Esophagus muscularis mucosa (tissue), 4 donors: ENCODE measurements at places on chromosomes 4 and X. TPM values are rescaled to one million over a fixed set of nuclear protein-coding genes. Genes with fewer than 3 reads are reported as not detected.

GRCh38 chr4:101186567-101187184, 160.7 kb downstream of the PPP3CA start:
- no peak overlapping the region for H3K4me3 ChIP-seq
- H3K27ac ChIP-seq, result no peak overlapping the region
- no peaks in the 10 kb centered on the region for H3K27me3 ChIP-seq
- DNase-seq, result no peak
- peaks cover 15% of the 10 kb centered on the region for H3K4me1 ChIP-seq
- no peaks in the 10 kb centered on the region for H3K36me3 ChIP-seq

DNA sequence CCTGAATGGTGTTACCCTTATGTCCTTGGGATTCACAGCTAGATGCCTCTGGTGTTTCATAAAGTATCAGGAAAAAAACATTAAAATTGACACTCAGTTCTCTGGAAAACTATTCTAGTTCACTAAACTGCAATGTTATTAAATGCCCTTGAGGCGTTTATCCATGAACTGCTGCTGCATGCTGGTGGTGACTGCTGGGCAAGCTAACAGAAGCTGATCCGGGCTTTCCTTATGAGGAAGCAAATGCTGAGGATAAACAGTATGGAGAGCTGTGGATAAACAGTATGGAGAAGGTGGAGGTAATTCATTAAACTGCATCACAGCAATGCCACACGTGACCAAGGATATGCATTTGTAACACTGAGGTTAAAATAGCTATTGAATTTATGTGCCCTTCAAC, 227.0 kb downstream of the NR3C2 start:
- H3K27ac ChIP-seq, result peak overlapping the region; percentile 68
- H3K27me3 ChIP-seq, result no peaks in the 10 kb centered on the region
- no peaks in the 10 kb centered on the region for H3K36me3 ChIP-seq
- DNase-seq, result no peak
- no peak overlapping the region for H3K4me3 ChIP-seq

- peaks cover 14% of the 10 kb centered on the region for H3K4me1 ChIP-seq
- H3K36me3 ChIP-seq, result no peaks in the 10 kb centered on the region
- H3K4me3 ChIP-seq, result no peak overlapping the region
- H3K27ac ChIP-seq, result no peak overlapping the region
- H3K27me3 ChIP-seq, result no peaks in the 10 kb centered on the region
Observed at GRCh38 chr4:152776352-152776751, 3.2 kb downstream of the TIGD4 start.

- H3K4me1 ChIP-seq, result no peaks in the 10 kb centered on the region
- H3K27me3 ChIP-seq, result no peaks in the 10 kb centered on the region
- no peak overlapping the region for H3K4me3 ChIP-seq
- H3K36me3 ChIP-seq, result peaks cover 46% of the 10 kb centered on the region
Observed at GRCh38 chr4:53450773-53451172, 73.3 kb downstream of the FIP1L1 start.

- no peaks in the 10 kb centered on the region for H3K4me1 ChIP-seq
- H3K36me3 ChIP-seq, result no peaks in the 10 kb centered on the region
- H3K27me3 ChIP-seq, result no peaks in the 10 kb centered on the region
- H3K27ac ChIP-seq, result no peak overlapping the region
Observed at GRCh38 chr4:86249074-86249473, 110.8 kb downstream of the MAPK10 start.

GRCh38 chr4:1253831-1254230, 4.9 kb upstream of the CTBP1 start:
- peaks cover 22% of the 10 kb centered on the region for H3K4me1 ChIP-seq
- H3K27me3 ChIP-seq, result no peaks in the 10 kb centered on the region
- no peak overlapping the region for H3K4me3 ChIP-seq
- H3K27ac ChIP-seq, result no peak overlapping the region

DNA sequence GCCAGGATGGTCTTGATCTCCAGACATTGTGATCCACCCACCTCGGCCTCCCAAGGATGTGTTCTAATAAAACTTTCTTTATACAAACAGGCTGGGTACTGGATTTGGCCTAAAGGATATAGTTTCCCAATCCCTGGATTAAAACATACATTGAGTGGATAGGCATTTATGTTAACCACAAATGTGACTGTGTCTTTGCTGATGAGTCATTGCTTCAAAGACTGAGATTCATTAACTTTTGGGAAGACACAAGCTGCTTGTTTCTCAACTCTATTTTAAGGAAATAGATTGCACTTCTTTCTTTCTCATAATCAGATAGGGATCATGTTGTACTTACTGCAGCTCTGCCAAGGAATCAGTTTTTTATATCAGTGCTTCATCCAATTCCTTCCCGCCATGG, 131.3 kb upstream of the AGA start:
- H3K36me3 ChIP-seq, result no peaks in the 10 kb centered on the region
- H3K27me3 ChIP-seq, result no peaks in the 10 kb centered on the region
- no peak overlapping the region for H3K4me3 ChIP-seq
- no peak for DNase-seq

DNA sequence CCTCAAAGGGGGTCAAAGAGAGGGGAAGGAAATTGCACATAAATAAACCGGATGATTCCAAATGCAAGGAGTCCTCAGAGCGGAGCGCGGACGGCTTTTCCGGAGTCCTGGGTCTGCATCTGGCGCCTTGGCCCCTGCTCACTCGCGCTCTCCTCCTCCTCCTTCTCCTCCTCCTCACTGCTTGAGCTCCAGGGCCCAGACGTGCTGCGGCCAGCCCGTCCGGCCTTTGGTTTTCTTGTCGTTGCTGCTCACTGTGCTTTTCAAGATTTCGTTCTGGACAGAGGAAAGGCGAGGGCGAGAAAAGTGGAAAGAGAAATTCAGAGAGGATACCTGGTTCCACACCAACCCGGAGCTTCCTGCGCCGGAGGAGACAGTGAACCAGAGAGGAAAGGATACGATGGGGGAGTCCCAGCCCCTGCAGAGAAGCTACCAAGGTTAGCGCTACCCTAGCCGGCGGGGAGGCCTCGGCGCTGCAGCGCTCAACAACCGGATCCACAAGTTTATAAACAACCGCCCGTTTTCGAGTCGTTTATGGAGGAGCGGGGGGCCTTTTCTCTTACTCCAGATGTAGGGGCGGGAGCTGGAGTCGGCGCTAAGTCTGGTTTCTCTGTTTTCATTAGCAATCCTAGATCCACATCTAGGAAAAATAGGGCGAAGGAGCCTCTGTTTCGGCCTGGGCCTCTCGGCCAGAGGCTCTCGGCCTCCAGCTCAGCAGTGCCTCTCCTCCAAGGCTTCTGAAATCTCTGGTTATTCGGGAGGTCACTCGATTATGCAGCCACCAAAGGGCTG, 2.7 kb downstream of the HAND2 start:
- H3K4me1 ChIP-seq, result peaks cover 63% of the 10 kb centered on the region
- peak overlapping the region; percentile 98 for H3K27ac ChIP-seq
- H3K4me3 ChIP-seq, result peak overlapping the region; percentile 87
- peaks cover 17% of the 10 kb centered on the region for H3K36me3 ChIP-seq
- DNase-seq, result peak; percentile 88

GC gene
- not detected for total RNA-seq

SEPTIN11 gene
- 85.8 TPM for total RNA-seq

XAGE2 gene
- not detected for total RNA-seq

SOX3 gene
- total RNA-seq, result not detected

DGKK gene
- not detected for total RNA-seq

FAM47E gene
- total RNA-seq, result 2.1 TPM

GABRE gene
- total RNA-seq, result 3.8 TPM

GAGE1 gene
- not detected for total RNA-seq
